ENCODE measurements at places on chromosomes 5 and 9.

DNA sequence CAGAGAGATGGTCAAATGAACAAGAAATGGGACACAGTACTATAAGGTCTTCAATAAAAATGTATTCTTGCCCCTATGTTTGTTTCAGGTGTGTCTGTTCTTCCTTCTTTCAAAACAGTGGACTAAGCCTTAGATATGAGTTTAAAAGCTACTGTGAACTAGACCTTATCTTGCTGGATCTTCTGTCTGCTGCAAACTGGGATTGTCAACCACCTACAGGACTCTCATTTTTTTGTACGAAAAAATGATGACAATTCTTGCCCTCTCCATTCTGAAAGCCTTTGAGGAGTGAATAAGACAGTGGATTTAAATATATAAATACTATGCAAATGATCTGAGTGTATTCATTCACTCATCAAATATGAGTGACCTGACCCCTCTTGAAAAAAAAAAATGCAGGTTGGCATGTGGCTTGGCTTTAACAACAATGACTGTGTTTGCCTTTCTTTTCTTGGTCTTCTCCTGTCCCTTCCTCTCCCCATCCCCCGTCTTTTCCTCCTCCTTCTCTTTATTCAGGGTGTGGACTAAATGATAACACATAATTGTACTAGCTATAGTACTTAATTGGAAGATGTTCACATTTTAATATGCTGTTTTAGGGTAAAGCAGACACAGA lies 235.5 kb upstream of the TRIM32 start:
- no peak for DNase-seq

GRCh38 chr5:61652916-61653315 lies 320.9 kb downstream of the ZSWIM6 start:
- no peak for DNase-seq

- no peak for DNase-seq
Measured at GRCh38 chr5:14199902-14200301, 56.8 kb downstream of the TRIO start.

DNA sequence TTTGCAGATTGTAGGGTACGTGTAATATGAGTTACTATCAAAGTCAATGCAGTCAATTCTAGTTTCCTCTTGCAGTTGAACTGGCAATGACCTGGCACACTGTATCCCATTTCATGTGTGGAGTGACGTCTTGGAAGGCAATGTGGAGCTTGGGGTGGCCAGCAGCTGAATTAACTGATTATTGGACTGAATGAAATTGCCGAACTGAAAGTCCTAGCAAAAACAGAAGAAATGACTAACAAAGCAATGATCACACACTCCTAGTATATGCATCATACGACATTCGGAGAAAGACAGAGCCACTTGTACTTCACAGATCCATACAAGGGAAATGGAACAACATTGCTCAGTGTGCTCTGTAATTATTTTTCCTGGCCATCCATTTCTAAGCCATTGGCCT lies 259.1 kb upstream of the DAPK1 start:
- no peak for DNase-seq

DNA sequence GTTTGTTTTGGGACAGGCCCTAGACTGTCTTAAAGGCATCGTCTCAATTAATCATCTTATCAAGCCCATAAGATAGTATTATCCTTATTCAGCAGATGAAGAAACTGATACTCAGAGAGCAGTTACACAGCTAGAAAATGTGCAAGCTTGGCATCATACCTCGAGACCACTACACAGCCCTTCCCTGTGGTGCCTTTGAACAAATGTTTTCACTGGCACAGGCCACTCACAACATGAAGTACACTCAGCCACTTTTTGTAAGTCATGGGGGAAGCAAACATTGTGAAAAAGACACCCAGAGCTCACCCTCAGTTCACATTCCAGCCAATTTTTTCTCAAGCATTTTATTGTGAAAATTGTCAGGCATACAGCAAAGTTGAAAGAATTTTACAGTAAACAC lies 122.5 kb downstream of the WDR41 start:
- DNase-seq, result no peak

- DNase-seq, result no peak
Measured at GRCh38 chr5:143201589-143201988, 201.9 kb downstream of the NR3C1 start.

Data from fibroblast of skin of scalp (primary cell).